WERI-Rb-1 (cell line): ENCODE measurements at places on chromosomes 2 and 18.

GRCh38 chr2:88654714-88655113 lies 27.4 kb upstream of the EIF2AK3 start:
- no peak for DNase-seq

GRCh38 chr2:45288532-45289417 lies 279.5 kb upstream of the SIX2 start:
- no peak for DNase-seq

GRCh38 chr2:14524041-14524802 lies 108.3 kb upstream of the LRATD1 start:
- no peak for DNase-seq

- no peak for DNase-seq
Measured at GRCh38 chr18:58152891-58153290, 108.9 kb downstream of the NEDD4L start.

DNA sequence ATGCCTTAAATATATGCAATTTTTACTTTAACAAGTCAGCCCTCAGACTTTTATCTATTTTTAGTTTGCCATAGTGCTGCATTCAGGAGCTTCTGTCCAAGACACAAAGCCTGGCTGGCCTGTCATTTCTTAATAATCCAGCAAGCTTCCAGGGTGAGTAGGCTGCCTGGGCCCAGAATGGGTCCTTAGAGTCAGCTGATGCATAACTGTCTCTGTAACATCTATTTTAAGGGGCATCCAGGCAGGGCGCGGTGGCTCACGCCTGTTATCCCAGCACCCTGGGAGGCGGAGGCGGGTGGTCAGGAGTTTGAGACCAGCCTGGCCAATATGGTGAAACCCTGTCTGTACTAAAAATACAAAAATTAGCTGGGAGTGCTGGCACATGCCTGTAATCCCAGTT lies 11.8 kb upstream of the GNLY start:
- no peak for DNase-seq

- no peak for DNase-seq
Measured at GRCh38 chr2:119856469-119856901, 96.8 kb downstream of the PTPN4 start.

DNA sequence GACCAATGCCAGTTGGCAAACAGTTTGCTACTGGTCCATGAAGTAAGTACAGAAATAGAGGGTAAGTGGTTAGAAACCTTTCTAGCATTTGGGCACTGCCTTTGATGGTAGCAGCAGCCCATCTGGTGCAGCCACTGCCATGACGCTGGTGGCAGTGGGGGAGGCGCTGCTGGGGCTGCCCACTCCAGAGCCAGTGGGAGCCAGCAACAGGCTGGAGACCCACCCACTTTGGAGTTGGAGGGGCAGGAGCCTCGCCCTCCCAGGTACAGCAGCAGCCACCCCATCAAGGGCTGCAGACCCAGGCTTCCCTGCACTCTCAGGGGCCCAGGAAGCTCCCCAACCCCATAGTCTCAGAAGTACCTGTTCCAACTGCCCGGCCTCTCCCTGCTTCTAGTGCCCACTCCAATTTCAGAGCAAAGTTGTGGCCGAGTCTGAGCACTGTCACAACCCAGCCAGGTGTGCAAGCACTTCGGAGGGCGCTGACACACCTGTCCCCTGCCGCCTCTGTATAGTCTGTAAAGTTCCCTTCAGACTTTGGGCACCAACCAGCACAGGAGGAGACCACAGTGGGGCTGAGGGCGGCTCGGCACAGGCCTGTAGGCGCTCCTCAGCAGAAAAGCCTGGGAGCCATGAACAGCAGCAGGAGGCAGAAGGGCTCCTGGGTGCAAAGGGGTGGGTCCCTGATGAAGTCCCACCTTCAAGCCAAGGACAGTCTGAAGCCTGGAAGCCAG lies 125.6 kb upstream of the CCDC150 start:
- no peak for DNase-seq

GRCh38 chr18:9743200-9744016 lies 35.3 kb downstream of the RAB31 start:
- no peak for DNase-seq

- DNase-seq: no peak
Measured at GRCh38 chr18:36805105-36805504, 23.7 kb downstream of the TPGS2 start.

DNA sequence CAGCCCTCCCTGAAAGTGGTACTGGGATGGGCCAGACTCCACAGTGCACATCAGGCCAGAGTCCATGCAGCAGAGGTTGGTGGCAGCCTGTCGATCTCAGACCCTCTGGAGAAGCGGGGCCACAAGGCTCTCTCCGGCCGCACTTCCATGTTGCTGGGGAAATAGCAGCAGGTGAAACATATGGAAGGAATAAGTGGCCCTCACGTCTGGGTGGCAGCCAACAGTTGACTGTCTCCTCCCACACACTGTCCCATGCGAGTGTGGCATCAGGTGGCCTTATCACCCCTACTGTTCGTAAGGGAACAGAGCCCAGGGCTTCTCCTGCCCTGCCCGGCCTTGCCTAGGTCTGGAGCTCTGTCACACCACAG lies 58.1 kb upstream of the FOSL2 start:
- no peak for DNase-seq

GRCh38 chr2:218478544-218478943 lies 59.6 kb downstream of the VIL1 start:
- DNase-seq: no peak

DNA sequence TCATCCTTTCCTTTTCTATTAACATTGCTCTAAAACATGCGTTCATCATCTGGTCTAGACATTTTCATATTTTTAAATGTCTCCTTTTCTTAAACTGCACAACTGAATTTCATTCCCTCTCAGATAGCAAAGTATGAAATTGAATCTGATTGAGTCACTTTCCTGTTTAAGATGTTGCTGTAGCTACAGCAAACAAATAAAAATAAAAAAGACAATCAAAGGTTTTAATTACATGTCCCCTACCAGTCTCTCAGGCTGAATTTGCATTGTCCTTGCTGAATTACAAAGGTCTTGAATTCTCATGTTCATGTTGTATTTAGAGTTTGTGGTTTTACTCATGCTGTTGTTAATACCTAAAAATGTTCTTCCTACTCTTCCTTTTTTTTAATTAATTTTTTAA lies 537.9 kb upstream of the LRATD1 start:
- DNase-seq: no peak

GRCh38 chr18:50523165-50523564 lies 36.7 kb upstream of the MAPK4 start:
- no peak for DNase-seq

- DNase-seq: no peak
Measured at GRCh38 chr2:9445089-9445488, 21.6 kb downstream of the CPSF3 start.

- DNase-seq: no peak
Measured at GRCh38 chr2:176768185-176768584, 444.4 kb upstream of the HNRNPA3 start.

GRCh38 chr2:133270550-133270949 lies 297.7 kb downstream of the NCKAP5 start:
- no peak for DNase-seq

DNA sequence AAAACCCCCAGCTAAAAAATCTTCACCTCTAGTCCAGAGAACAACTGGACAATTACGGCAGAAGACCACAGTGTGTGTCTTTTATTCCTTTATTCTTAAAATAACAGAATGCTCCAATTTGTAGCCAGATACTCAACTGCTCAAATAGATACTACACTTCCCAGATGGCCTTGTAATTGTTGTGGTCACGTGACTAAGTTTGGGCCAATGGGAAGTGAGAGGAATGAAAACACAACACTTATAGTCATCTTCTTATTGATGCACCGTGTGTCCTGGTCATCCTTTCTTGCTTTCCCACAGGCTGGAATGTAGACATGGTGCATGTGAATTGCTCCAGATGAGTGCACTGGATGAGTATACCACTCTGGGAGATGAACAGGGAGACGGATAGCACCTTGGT lies 145.1 kb downstream of the CDC42EP3 start:
- no peak for DNase-seq

GRCh38 chr2:233706720-233707119 lies 6.0 kb upstream of the UGT1A5 start:
- DNase-seq: no peak
